ENCODE measurements at places on chromosomes 6 and 20.
A peak's percentile ranks its signal among the peaks of the same experiment; 100 is the strongest.

DNA sequence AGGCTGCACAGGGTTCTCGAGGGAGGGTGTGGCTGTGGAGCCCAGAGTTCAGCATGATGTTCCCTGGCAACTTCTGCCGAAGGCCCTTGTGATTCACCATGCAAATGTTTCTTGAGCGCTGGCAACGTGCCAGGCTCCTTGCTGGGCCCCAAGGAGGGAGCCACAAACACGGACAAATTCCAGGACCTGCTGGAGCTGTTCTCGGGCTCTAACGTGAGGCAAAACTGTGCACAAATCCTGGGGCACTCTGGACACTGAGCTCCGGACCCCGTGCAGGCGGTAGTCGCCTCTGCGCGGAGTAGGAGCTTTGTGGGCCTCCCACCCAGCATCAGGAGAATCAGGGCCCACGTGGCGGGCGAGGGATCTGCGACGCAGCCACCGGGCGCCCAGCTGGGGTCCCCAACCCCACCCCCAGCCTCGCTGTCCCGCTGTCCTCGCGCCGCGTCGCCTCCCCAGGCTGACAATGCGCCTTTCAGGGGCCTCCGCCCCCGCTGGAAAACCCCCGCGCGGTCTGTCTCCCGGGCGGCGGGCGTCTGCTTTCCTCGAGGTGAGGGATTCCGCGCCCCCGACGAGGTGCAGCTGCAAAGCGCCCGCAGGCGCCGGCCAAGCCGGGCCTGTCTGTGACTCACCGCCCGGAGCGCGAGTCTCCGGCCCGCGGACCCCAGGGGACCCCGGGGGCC is 31.7 kb upstream of the SCUBE3 start:
- no peak overlapping the region for H3K4me3 ChIP-seq
- DNase-seq, result peak; percentile 11

DNA sequence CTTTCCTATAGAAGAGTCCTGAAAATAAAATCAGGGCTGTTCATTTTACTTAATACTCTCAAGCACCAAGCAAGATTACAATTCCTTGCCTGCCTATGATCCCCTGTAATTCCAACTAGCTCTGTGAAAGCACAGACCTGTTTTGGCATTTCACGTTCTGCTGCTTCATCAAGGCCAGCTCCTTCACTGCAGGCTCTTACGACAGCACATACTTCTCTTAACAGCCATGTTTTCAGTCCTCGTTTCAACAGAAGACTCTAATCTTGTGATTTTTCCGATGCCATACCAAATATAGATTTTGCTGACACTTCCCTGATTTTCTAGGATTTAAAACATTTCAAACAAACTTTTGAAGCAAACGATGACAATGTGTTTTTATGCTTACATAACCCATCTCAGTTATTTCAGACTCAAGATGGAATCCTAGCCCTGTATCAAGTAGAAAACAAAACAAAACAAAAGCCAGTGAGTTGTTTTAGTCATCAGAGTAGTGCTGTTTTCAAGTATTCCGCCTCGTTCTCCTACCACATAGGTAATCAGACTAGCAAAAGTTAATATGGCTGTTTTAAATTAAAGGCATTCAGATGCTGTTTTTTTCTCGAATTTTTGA is 616.5 kb upstream of the CITED2 start:
- H3K27me3 ChIP-seq, result no peaks in the 10 kb centered on the region
- no peak overlapping the region for H3K4me3 ChIP-seq
- no peaks in the 10 kb centered on the region for H3K36me3 ChIP-seq
- no peak overlapping the region for H3K27ac ChIP-seq

DNA sequence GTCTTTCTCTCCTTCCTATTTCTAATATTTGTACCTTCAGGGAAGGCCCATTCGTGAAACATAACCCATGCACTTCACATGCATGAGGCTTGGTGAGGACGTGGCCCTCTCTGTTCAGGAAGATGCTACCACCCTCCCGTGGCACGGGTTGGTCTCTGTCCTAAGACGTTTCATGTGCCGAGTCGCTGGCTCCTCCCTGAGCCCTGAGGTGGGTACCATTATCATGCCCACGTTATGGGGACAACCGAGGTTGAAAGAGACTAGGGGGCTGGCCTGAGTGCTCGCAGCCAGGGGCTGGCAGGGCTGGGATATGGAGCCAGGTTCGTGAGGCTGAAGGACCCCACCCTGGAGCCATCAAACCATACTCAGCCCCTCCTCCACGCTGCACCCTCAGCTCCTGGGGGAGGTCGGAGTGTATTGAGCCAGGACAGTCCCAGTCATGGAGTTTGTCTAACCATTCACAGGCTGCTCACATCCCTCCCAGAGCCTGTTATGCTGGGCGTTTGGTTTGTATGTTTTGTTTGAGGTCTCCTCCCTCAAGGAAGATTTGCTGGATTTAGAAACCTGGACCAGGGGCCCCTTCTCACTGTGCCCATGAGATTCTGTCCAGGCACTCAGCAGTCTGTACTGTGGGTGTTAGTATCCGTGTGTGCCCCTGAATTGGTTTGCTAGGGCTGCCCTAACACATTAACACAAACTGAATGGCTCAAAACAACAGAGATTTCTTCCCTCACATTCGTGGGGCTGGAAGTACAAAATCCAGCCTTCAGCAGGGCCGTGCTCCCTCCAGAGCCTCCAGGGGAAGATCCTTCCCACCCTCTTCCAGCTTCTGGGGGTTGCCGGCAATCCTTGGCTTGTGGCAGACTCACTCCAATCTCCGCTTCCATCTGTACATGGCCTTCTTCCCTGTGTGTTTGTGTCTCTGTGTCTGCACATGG is 88.3 kb downstream of the ANKRD60 start:
- no peaks in the 10 kb centered on the region for H3K36me3 ChIP-seq
- no peak for DNase-seq
- H3K27me3 ChIP-seq, result peaks cover 27% of the 10 kb centered on the region

DNA sequence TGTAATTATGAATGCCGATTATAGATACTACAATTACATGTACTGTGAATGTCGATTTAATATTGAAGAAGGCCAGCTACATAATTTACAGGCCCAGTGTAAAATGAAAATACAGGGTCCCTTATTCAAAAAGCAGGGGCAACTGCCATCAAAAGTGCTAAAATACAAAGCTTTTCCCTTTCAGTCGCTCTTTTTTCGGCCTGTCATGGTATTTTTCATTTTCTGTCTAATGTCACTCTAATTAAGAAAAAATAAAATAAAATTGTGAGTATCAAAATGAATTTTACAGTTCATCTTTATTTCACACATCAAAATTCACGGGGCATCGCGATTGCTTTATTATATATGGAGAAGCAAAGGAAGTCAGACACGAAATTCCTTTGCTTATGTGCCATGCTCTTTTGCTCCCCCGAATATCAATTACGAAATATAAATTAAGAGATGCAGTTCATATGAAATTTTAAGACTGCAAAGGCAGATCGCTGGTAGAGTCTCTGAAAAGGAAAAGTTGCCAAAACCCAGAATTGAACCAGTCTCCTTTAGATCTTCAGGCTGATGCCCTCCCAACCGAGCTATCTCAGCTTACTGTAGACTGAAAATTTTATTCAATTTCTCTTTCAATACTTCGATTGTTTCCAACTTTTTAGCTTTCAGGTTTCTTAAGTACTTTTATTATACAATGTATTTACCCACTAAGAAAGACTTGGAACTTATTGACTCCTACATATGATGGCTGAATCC is 197.0 kb downstream of the TRIM27 start:
- no peak overlapping the region for H3K27ac ChIP-seq
- no peak overlapping the region for H3K4me3 ChIP-seq
- no peak for DNase-seq
- peaks cover 9% of the 10 kb centered on the region for H3K36me3 ChIP-seq

DNA sequence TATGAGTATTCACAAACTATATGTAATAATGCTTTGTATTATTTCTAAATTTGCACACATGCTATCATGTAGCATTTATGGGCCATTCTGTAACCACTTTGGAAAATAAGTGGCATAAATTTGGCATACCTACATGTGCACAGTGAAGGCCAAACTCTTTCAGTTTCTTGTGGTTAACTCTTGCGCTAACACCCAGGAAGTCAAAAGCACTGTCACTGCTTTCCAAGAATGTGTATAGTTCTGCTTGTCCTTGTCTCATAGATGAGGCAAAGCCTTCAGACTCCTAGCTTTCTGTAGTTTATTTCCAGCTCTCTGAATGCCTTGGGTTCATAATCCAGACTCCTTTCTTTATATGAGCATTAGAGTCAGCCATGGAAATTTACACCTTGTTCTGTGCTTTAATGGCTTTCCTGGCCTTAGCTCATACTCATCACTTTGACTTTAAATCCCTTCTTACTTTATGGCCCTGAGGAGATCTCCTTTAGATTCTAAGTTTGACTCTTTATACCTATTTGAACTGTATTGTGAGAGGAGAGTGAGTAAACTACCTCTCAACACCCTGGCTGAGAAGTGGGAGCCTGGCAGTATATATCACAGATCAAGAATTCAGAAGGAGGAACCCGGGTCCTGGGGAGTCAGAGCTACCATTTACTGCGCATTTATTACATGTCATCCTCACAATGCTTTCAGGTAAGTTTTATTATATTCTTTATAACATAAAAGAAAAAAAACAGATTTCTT is 949 bp upstream of the SLC17A3 start:
- no peak for DNase-seq
- H3K27ac ChIP-seq, result no peak overlapping the region
- no peak overlapping the region for H3K4me3 ChIP-seq
- peaks cover 21% of the 10 kb centered on the region for H3K4me1 ChIP-seq
- H3K36me3 ChIP-seq, result no peaks in the 10 kb centered on the region

GRCh38 chr6:163826629-163827028 is 412.1 kb downstream of the QKI start:
- no peak overlapping the region for H3K4me3 ChIP-seq
- H3K27ac ChIP-seq, result no peak overlapping the region
- no peak for DNase-seq
- no peaks in the 10 kb centered on the region for H3K36me3 ChIP-seq
- H3K27me3 ChIP-seq, result peaks cover 9% of the 10 kb centered on the region
- no peaks in the 10 kb centered on the region for H3K4me1 ChIP-seq

- H3K4me3 ChIP-seq, result no peak overlapping the region
- H3K4me1 ChIP-seq, result peaks cover 7% of the 10 kb centered on the region
- no peak for DNase-seq
- no peak overlapping the region for H3K27ac ChIP-seq
- H3K27me3 ChIP-seq, result no peaks in the 10 kb centered on the region
Observed at GRCh38 chr6:96823743-96824142, 13.5 kb downstream of the GPR63 start.

DNA sequence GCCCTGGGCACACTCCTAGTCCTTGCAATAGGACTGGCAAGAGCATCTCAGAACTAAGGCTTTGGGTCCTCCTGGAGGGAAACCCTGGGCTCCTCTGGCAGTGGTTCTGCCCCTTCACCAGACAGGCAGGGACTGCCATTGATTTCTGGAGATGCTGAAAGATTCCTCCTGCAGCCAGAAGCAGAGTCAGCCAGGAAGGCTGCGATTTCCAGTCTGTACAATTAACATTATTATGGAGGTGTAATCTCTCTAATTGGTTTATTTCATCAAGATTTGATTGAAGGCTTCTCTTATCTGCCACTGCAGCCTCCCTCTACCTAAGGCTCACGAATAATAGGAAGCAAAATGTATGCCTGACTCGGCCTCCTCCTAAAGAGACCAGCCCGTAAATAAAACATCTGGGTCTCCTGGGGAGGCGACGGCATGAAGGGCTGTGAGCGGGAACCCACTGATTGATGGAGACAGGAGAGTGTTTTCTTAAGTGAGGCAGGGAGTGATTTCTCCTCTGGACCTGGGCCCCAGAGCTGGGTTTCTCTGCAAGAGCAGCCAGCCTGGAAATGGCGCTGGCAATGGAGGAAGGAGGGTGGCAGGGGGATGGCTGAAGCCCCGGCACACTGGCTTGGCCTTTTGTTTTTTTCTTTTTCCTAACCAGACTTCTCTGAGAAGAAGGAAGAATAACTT is 689.6 kb downstream of the DHX35 start:
- no peak overlapping the region for H3K4me3 ChIP-seq
- no peak overlapping the region for H3K27ac ChIP-seq
- DNase-seq, result no peak
- no peaks in the 10 kb centered on the region for H3K36me3 ChIP-seq
- H3K4me1 ChIP-seq, result no peaks in the 10 kb centered on the region

GRCh38 chr6:24775520-24776058 is 852 bp downstream of the GMNN start:
- H3K36me3 ChIP-seq, result peaks cover 39% of the 10 kb centered on the region
- H3K27me3 ChIP-seq, result no peaks in the 10 kb centered on the region
- peak overlapping the region; percentile 99 for H3K27ac ChIP-seq
- peaks cover 37% of the 10 kb centered on the region for H3K4me1 ChIP-seq
- DNase-seq, result peak; percentile 24

GRCh38 chr6:146850981-146851380 is 252.2 kb downstream of the ADGB start:
- H3K27me3 ChIP-seq, result peaks cover 7% of the 10 kb centered on the region
- DNase-seq, result no peak
- no peak overlapping the region for H3K4me3 ChIP-seq

GRCh38 chr20:48889140-48889790 is 32.2 kb upstream of the ARFGEF2 start:
- DNase-seq, result no peak
- peaks cover 3% of the 10 kb centered on the region for H3K4me1 ChIP-seq
- no peak overlapping the region for H3K4me3 ChIP-seq
- H3K27ac ChIP-seq, result no peak overlapping the region

DNA sequence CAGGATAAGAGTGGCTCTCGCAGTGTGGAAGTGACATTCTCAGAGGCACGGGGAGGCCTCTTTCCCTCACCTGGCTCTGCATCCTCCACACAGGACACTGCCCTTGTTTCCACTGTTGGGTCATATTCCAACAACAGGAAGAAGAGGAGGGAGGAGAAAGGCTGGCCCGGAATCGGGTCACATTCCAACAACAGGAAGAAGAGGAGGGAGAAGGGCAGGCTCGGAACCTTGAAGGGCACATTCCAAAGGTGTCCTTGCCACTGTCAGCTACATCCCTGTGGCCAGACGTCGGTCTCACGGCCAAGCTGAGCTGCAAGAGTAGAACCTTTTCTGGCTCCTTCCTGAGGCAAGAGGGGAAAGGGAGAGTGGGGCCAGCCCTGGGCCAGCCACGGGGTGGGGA is 25.4 kb downstream of the CHRNA4 start:
- H3K4me1 ChIP-seq, result no peaks in the 10 kb centered on the region
- no peak overlapping the region for H3K4me3 ChIP-seq
- peaks cover 35% of the 10 kb centered on the region for H3K27me3 ChIP-seq
- H3K36me3 ChIP-seq, result no peaks in the 10 kb centered on the region
- no peak for DNase-seq
- no peak overlapping the region for H3K27ac ChIP-seq

DNA sequence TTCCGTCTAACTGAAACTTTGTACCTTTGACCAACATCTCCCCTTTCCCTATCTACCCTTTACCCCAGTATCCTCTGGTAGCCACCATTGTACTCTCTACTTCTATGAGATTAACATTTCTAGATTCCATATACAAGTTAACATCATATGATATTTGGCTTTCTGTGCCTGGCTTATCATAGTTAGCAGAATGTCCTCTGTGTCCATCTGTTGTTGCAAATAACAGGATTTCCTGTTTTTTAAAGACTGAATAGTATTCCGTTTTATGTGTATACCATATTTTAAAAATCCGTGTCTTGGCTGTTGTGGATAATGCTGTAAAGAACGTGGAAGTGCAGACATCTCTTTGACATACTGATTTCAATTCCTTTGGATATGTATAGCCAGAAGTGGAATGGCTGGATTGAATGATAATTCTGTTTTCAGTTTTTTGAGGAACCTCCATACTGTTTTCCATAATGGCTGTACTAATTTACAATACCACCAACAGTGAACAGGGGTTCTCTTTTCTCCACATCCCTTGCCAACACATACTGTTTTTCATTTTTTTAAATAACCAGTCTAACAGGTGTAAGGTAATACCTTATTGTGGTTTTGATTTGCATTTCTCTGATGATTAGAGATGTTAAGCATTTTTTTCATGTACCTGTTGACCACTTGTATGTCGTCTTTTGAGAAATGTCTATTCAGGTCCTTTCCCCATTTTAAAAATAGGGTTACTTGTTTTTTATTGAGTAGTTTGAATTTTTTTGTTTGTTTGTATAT is 53.8 kb downstream of the CDC5L start:
- no peaks in the 10 kb centered on the region for H3K27me3 ChIP-seq
- H3K4me3 ChIP-seq, result no peak overlapping the region
- H3K4me1 ChIP-seq, result peaks cover 5% of the 10 kb centered on the region
